ENCODE measurements at places on chromosomes 1 and 21.

DNA sequence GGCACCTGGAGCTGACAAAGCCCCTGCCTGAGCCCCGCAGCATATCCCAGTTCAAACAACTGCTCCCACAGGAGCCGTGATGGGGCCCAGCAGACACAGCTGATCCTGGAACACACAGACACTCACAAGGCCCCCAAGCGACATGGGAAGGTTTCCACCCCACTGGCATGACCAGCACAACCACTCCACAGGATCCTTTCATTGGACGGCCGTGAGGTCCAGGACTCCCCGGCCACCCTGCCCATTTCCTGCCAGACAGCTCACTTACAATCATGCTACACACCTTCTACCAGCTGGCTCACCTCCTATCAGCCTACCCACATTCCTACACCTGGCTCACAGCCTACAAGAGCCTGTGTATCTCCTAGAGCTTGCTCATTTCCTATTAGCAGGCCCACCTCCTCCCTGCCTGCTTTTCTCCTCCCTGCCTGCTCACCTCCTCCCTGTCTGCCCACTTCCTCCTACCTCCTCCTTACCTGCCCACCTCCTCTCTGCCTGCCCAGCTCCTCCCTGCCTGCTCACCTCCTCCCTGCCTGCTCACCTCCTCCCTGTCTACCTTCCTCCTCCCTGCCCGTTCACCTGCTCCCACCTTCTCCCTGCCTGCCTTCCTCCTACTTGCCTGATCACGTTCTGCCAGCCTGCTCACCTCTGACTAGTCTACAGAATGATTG lies 73.9 kb downstream of the MATN1 start:
- no peak for DNase-seq

- no peak for DNase-seq
Observed at GRCh38 chr1:62301726-62302390, 17.4 kb downstream of the KANK4 start.

DNA sequence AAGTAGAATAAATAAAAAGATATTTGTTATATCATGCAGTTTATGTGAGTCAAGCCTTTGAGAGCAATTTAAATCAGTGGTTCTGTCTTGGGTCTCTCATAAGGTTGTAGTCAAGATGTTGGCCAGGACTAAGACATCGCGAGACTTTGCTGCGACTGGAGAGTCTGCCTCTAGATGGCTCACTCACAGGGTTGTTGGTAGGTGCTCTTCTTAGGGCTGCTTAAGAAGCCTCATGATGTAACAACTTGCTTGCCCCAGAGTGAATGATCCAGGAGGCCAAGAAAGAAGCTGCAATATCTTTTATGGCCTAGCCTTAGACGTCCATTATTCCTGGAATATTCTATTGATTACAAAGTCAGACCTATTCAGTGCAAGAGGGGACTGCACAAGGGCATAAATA lies 73.1 kb upstream of the CACHD1 start:
- DNase-seq = peak; percentile 44

DNA sequence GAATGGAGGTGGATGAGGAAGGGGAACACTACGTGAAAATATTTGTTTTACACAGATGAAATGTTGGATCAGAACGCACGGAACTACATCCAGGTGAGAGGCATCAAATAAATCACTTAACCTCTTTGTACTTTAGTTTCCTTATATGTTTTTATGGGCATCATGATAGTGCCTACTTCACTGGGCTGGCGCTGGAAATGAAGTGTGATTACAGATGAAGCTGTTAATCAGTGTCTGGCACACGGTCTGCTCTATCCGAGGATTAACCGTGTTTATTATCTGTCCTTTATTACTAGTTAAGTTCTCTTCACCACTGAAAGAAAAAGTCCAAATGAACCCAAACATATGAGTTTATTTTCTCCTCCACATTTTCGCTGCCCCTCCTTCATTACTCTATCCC lies 96.0 kb upstream of the TRABD2B start:
- DNase-seq = no peak

- DNase-seq = no peak
Observed at GRCh38 chr1:30816211-30817076, 58.9 kb upstream of the LAPTM5 start.

DNA sequence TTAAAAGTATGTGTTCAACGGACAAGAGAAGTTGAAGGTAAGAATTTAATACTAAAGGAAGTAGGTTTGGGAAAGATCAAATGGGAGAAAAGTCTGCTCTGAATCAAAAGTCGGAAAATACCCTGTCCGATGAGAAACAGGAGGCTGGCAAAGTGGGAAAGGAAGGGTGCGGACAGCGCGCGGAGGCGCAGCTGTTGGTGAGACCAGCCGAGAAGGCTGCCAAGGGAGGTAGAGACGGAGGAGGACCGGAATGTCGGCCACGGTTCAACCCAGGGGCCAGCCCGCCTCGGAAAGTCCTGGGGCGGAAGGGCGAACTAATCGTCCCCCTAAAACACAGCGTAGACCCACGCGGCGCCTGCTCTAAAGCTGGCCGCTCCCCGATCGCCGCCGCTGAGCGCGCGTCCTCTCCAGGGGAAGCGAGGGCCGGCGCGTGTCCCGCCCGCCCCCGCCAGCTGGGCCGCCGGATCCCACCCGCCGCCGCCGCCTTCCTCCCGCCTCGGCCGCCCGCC lies 639 bp upstream of the SPATA1 start:
- DNase-seq = peak; percentile 77

DNA sequence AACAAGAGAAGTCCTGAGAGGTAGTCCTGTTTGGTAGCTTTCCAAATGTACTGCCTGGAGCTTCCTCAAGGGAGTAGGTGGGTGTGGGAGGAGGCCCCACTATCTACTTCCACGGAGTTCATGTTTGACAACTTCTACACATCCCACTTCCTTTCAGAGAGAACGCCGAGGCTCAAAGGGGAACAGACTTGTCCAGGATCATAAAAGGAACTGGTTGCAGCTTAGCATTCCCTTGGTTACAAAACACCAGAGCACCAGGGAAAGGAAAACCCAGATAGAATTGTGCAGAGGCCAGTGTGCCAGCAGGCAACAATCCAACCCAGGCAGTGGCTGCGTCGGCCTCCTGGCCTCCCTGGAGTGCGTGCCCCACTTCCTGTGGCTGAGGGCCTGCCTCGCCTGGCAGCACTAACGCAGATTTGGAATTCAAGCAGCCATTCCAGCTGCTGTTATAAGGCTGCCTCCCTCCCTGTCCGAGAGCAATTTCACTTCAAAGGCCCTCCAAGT lies 4.2 kb upstream of the RAP1GAP start:
- DNase-seq = peak; percentile 54

DNA sequence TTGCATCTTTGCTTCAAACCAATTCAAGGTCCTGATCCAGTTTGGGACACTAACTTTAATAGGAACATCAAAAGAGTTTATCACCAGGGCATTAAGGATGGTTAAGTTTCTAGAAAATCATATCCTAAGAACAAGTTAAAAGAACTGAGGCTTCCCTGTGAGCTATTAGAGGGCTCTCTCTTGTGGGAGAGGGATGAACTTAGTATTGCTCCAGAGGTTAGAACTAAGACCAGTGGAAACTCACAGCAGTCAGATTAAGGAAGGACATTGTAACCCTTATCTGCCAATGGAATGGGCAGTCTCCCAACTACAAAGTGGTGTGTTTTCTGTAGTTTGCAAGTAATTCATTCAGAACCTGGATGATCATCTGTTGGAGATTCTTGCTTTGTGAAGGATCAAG lies 36.8 kb downstream of the UBE2U start:
- DNase-seq = no peak

GRCh38 chr1:90402893-90403849 lies 313.9 kb downstream of the BARHL2 start:
- peak; percentile 4 for DNase-seq

GRCh38 chr1:214247501-214248041 lies 33.4 kb upstream of the SMYD2 start:
- DNase-seq = no peak

DNA sequence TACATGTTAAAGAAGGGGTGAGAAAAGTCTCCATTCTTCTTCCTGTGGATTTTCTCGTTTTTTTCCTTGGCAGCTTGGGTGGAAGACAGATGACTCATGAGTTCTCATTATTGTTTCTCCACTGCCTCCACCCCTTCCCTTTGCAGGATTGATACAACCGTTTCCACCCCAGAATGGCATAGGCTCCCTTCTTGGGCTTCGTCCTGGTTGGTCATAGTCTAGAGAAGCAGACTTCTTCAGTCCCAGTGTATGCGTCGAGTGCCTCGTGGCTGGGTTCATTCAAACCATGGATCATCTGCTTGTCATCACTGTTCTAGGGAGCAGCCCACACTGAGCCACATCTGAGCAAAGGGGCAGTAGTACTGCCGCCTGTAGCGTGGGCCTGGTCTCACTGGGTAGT lies 13.7 kb downstream of the PTGFRN start:
- no peak for DNase-seq

GRCh38 chr1:85033221-85033620 lies 15.1 kb downstream of the MCOLN3 start:
- no peak for DNase-seq

DNA sequence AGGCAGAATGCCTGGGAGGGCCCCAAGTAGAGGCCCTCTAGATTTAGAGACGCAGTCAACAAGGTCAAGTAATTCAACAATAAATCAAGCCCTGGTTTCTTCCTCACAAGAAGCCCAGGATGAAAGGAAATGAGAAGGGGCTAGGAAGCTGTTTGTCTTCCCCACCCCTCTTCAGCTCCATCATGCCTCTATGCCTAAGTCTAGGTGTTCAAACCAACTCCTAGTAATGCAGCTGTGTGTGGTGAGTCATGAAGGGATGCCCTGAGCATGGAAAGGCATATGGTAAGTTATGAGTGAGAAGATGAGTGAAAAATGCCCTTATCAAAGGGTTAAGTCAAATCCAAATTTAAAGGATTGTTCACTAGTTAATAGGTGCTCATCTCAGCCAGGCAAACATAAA lies 339.5 kb downstream of the KCNH1 start:
- no peak for DNase-seq

DNA sequence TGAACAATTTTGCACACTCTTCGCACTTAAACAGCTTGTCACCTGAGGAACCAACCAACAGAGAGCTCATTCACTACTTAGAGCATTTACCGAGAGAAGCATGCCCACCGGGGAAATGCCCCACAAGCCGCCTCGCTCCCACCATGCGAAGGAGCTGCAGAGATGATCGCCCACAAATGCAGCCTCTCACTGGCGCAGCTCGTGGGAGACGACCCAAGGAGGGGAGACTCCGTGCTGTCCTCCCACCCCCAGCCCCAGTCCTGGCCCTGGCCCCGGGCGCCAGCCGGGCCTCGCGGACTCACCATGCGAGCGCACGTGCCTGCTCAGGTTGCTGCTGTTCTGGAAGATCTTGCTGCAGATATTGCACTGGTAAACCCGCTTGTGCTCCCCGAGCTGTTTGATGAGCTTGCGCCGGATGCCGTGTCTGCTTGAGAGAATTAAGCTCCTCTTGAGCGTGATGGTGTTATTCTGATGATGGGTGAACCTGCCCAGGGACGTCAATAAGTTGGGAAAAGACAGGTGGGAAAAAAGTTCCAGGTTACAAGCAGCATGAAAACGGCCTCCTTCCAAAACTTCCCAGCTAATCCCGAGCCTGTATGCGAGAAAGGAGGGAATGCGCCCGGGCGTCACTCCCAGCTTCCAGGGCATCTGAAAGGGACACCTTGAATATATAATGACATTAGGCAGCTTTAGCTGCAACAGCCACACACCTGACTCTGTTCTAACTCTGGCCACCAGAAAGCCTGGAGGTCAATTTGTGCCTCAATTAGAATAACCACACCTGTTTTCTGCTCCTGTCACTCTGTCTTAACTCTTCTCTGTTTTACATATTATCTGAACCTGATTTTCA lies 42.8 kb downstream of the PRDM15 start:
- no peak for DNase-seq

GRCh38 chr1:183553331-183553730 lies 36.9 kb downstream of the NCF2 start:
- no peak for DNase-seq

GRCh38 chr1:70057500-70057899 lies 147.9 kb downstream of the LRRC40 start:
- DNase-seq = no peak

DNA sequence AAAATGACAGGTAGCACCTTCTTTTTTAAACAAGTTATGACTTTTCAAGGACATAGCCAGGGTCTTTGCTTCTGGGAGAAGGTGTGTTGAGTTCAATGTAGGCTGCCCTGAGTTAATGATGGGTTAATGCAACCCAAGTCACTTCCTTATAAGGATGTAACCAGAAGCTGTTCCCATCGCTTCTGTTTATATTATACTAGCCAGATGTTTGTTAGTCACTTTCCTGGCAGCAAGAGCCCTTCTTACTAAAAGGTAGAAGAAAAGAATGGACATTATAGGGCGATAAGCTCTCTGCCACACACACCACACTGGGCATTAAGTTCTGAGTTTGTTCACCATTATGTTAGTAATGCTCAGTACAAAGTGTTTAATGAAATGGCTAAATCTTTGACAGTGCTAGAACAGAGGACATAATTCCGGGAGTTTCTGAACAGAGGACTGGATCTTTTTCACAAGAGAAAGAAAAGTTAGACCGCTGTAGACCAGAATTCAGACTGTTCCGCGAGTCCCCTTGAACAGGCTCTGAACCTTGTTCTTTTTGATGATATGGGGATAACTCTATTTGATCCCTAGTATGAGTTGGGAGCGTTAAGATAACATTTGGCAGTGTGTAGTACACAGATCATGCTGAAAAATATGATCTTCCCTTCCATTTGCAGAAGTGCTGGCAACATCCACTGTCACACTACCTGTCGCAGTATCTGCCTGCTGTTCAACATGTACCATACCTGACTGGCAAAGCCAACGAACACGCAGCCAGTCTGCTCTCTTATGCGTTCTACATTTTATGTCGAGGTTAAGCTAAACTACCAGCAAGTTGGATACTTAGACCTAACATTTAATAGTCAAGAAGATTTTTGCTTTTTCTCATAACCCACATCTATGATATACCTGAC lies 41.0 kb downstream of the DEGS1 start:
- peak; percentile 14 for DNase-seq

GRCh38 chr1:215269955-215270354 lies 187.4 kb downstream of the KCNK2 start:
- no peak for DNase-seq

DNA sequence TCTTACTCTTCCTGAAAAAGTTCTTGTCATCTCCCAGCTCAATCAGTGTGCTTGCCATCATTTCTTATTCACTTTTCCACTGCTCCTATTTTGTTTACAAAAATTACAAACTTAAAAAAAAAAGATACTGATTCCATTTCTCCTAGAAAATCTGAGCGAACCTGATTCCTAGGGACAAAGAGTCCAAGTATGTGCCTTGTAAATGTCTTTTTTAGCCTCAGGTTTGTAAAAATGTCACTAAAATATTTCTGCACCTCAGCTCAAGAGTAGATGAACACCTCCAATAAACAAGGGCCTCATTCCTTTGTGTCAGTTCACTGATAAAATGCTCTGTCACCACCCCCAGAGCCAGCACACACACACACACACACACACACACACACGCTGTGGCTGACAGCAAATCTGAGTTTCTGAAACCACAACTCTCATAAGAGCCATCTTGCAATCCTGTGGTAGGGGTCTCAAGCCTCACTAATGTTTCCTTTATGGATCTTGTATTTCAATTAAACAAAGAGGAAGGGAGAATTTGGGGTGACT lies 299.2 kb downstream of the PBX1 start:
- DNase-seq = no peak

GRCh38 chr1:208615371-208615770 lies 371.2 kb upstream of the PLXNA2 start:
- DNase-seq = no peak

GRCh38 chr1:20732071-20732587 lies 374 bp downstream of the SH2D5 start:
- DNase-seq = peak; percentile 33

GRCh38 chr1:157369808-157370521 lies 182.3 kb downstream of the FCRL5 start:
- DNase-seq = peak; percentile 64

All from NB4 (cell line).